ENCODE measurements at places on chromosomes 5 and 9.

GRCh38 chr5:84783003-84783402, 398.3 kb upstream of the EDIL3 start:
- DNase-seq = no peak

DNA sequence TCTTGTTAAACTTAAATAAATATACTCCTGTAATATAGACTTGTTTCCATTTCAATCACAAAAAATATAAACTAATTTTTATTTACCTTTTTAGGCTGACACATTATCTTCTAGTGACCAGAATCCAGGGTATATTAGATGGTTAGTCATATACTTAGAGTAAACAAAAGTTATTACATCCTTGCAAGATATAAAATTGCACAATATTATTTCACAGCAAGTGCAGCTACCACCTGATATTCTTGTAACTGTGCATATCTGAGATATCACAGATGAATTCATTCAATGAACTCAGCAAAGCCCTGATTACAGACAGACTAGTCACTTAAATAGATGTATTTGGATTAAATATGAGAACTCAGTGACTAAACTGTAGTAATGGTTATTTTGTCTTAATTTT, 25.6 kb upstream of the ARRDC3 start:
- no peak for DNase-seq

- no peak for DNase-seq
Observed at GRCh38 chr5:160382346-160382745, 11.9 kb upstream of the C1QTNF2 start.

DNA sequence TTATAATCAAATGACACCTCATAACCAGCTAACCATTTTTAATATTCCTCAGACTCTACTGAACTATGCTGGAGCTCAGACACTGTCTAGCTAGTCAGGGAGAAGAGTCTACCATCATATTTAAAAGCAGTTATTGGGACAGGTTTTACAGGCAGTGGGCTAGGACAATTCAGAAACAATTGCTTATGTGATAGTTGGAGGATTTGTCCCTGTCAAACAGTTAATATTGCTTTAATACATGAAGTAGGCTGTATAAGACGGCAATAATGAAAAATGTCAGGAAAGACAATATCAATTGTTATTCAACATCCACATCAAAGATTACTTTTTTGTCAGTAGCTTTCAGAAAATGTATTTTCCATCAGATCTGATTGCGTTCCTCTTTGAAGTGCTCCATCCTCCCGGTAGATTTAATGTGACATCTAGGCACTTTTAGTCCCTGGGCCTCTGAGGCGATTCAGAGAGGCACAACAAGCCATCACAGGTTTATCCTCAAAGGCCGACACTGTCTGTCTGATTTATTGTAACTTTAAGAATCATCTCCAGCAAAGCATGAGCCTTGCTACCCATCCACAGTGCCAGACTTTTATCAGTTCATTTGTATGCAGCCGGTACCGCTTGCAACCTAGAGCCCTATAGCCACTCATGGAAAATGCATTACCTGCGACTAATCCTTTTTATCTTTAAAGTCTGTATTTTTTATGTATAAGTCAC, 152.2 kb downstream of the PSAT1 start:
- no peak for DNase-seq

GRCh38 chr9:84442712-84443111, 102.2 kb upstream of the SLC28A3 start:
- DNase-seq = no peak

DNA sequence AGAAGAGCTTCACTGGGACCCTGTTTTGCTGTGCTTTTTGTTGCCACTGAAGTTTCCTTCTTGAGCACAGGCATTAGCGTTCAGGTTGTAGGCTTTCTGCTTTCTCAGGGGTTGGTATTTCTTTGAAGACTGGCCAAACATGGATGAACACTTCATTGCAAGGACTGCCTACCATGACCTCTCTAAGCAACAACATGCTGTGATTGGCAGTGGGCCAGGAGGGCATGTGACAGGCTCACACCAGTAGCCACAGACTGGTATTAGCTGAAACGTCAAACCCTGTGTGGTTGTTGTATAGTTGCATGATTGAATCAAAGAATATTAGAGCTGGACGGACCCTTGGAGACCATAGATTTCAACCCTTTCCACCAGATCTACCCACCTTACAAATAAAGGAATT, 20.0 kb upstream of the MLANA start:
- DNase-seq = no peak

DNA sequence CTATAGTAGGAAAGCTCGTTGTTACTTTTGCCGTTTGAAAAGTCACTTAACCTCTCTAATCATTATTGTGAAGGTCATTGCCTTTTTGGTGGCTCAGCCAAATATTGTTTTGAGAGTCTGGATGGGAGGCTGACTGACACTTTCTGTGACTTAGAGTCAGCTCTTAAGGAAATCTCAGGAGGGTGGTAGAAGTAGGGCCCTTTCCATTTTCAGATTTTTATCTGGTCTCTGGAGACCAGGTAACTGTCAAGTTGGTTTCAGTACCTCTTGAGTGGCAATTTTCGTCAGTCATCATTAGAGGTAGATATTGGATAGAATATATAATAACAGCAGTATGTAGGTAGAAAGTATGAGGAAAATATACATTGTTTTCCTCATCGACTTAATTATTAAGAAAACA, 23.3 kb downstream of the UGCG start:
- DNase-seq = no peak

GRCh38 chr9:70012569-70012968, 31.1 kb upstream of the MAMDC2 start:
- no peak for DNase-seq

- DNase-seq = no peak
Observed at GRCh38 chr5:67672636-67673035, 476.0 kb upstream of the CD180 start.

DNA sequence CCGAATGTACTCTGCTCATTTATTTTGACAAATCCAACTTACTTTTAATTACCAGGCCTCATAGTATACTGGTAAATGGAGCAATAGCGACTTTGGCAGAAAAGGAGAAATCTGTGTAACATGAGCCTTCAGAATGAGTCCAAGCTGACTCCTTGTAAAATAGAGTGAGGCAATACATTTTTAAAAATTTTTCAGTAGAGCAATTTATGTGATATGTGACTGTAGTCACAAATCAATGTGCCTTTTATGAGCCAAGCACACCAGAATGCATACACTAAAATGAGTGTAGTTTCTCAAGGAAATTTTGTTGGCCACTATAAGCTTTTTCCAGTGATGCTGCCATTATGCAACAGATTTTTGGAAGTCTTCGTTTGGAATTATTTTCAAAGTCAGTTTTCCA, 73.8 kb downstream of the SNCAIP start:
- DNase-seq = no peak

DNA sequence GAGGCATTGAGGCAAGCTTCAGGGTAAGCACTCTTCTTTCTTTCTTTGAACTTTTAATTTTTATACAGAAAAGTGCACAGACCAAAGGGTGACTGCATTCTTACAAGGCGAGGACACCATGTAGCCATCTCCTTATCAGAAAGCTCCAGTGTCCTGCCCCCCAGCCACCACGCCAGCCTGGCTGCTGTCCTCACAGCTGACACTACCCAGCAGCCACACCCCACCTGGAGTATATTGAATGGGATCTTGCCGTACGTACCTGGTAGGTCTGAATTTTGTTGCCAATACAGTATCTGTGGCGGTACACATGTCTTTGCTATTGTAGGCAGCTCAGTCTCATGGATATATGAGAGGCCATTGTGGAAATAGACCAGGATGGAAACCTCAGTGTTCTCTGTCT, 284.0 kb upstream of the IRX2 start:
- DNase-seq = no peak

DNA sequence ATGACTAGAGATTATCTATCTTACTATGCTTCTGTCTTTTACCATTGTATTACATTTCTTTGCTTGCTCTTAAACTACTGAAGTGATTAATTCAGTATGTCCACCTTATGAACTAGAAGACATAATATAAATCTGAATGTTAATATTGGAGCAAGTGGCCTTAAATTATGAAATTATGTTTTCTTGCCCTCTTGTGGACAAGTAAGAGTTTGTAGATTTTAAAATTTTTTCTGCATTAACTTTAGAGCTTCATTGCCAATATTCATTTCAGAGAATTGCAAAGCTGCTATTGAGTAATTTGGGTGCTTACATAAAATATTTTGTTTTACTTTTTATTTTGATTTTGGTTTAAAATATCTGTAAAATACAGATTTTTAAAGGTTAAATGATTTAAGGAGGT, 55.3 kb downstream of the RANBP17 start:
- no peak for DNase-seq

DNA sequence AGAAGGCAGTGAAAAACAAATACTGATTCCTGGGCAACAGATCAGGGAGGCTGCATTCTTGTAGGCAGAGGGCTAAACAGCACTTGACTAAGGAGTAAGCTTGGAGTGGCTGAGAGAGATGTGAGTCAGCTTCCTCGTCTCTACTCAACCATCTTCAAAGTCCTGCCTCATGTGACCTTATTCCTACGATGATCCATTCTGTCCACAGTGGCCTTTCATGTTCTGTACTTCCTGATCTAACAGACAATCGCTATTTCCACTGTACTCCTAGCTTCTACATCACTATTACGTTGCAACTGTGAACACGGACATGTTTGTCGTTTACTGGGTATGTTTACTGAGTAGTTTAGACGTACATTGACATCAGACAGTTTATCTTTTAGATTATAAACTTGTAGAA, 365.4 kb downstream of the ARL15 start:
- no peak for DNase-seq

DNA sequence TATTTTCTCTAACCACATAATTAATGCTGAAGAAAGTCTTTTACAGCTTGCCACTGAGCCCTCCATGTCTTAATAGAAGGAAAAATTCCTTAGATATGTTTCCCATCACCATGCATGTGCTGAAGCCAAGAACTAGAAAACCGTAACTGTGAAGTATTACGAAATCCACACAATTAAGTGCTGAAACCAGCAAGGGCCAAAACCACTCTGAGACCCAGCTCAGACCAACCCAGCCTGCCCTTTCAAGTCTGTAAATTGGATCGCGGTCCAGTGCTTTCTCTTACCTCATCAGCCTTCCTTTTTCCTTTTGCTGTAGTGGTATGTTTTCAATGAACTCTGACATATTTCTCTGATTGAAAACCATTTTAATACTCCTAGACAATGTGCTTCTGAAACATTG, 26.3 kb downstream of the SEMA5A start:
- DNase-seq = peak; percentile 42

DNA sequence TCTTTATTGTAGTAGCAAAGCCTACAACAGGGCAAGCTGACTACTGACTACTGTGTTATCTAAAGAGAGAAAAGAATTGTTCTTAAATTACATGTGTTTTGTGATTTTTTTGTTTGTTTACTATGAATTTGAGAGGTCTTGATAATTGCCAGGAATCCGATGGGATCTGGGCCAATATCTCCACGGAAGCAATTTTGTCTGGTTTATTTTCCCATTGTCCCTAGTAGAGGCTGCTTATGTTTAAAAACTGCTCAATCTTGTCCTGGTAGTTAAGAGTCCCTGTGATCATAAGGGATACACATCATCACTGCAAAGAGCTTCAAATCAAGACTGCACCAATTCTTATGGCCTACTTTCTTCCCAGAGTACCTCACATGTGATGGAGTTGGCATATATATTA, 94.4 kb downstream of the GLDC start:
- no peak for DNase-seq

- no peak for DNase-seq
Observed at GRCh38 chr5:125554355-125554754, 807.9 kb upstream of the ZNF608 start.

- DNase-seq = no peak
Observed at GRCh38 chr5:150026682-150027172, 26.2 kb downstream of the HMGXB3 start.

DNA sequence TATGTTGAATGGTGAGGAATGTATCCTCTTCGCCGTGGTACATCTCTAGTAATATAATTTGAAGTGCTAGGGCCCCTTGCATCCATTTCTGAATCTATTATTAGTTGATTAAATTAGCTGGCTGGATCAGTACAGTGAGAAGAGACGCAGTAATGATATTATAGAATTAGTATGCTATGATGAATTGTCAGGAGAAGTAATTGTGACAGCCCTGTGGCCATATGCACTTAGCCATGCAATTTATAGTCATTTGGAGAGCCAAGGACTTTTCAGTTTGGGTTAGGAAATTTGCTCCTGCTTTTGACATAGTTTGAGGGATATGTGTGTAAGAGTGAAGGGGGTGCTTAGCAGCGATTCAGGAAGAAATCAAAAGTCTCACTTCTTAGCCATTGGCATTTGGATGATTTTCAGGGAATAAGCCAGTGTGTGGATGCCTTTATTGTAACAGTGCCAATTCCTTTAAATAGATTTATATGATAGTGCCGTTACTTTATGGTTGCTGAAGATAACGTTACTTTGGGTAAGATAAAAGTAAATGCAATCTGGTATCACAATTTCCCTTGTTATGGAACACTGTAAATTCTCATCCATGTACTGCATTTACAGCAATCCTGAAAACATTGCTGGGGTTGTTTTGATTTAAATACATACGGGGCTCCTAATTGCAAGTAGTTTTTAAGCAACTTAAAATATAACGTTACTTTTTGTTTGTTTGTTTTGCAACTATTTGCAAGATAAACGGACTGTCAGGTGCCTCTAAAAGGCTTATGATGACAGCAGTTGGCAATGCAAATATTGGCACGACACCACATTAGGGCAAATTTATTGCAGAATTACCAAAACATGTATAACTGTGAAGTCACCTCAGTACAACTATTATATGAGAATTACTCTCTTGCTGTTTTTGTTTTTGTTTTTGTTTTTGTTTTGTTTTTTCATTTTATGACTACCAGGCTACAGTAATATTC, 875.4 kb upstream of the WWC1 start:
- no peak for DNase-seq

- no peak for DNase-seq
Observed at GRCh38 chr5:157745041-157745456, 1.5 kb downstream of the LSM11 start.

DNA sequence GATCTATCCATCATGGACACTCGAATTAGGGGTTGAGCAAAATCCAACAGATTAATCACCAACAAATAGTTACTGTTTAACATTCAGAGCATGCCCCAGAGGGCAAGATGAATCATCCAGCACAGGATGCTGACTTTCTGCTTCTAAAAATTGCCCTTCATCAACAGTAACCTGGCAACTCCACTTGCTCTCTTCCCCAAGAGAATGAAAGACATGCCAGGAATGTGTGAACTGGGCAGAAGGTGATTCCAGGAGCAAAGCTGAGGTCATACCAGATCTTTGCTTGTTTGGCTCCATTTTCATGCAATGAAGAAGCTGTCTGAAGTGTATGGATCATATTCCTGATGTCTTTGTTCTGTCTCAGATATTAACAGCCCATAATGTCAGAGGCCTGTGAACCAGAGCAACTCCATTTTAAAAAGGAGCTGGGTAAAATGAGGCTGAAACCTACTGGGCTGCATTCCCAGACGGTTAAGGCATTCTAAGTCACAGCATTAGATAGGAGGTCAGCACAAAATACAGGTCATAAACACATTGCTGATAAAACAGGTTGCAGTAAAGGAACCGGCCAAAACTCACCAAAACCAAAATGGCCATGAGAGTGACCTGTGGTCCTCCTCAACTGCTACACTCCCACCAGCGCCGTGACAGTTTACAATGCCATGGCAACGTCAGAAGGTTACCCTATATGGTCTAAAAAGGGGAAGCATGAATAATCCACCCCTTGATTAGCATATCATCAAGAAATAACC, 2.5 kb upstream of the ZNF367 start:
- DNase-seq = peak; percentile 40

GRCh38 chr5:180807046-180807445, 4.4 kb upstream of the MGAT1 start:
- DNase-seq = no peak

GRCh38 chr5:170655476-170655875, 128.0 kb upstream of the GABRP start:
- no peak for DNase-seq

- DNase-seq = no peak
Observed at GRCh38 chr9:80701061-80701460, 988.3 kb downstream of the TLE1 start.

Data from femur (tissue), 1 donor.